Common myeloid progenitor, CD34-positive (primary cell): ENCODE measurements at places on chromosomes 6 and 20.

DNA sequence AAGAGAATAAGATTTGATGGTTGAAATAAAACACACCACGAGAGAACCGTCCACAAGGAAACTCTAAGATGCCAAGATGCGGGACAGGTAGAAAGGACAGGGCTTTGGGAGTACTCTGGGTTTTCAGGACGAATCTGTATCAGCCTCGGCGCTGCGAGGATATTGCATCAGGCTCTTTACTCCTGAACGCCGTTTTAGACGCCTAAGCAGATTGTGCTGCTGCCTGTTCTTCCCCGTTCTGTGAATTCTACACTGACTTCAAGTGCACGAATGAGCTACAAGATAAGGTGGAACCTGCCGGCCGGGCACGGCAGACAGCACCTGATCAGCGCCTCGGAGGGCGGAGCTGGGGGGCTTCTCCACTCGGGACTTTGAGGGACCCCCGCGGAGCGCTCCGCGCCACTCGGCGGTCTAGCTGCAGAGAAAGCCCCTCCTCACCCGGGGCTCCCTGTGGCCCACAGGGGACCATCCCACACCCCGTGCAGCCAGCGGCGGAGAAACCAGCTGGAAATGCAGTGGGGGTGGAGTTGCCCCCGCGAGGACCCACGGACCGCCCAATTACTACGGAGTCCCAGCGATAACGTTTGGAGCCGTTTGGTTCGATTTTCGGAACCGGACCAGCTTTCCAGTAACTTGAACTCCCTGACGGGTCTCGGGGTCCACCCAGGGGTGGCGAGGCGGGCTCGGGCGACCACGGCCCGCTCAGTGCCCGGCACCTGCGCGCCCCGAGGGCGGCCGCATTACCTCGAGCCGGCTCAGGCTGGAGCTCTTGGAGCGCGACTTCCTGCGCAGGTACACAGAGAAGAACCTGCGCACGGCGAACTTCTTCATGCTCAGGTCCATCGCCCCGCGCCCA is 646 bp downstream of the RPS6KA2 start:
- DNase-seq = peak; percentile 45

GRCh38 chr6:33418690-33419291 is 884 bp upstream of the CUTA start:
- no peak for DNase-seq

DNA sequence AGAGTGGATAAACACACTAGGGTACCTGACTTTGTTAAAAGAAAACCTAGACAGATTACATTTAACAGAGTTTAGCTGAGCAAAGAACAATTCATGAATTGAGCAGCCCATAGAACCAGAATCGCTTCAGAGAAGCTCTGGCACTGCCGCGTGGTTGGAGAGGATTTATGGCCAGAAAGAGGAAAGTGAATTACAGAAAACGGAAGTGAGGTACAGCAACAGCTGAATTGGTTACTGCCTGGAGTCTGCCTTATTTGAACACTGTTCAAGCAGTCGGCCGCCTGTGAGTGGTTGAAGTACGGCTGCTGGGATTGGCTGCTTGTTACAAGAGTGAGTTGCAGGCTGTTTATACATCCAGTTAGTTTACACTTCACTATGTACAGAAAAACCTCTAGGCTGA is 253.8 kb upstream of the CDYL start:
- DNase-seq = peak; percentile 2

DNA sequence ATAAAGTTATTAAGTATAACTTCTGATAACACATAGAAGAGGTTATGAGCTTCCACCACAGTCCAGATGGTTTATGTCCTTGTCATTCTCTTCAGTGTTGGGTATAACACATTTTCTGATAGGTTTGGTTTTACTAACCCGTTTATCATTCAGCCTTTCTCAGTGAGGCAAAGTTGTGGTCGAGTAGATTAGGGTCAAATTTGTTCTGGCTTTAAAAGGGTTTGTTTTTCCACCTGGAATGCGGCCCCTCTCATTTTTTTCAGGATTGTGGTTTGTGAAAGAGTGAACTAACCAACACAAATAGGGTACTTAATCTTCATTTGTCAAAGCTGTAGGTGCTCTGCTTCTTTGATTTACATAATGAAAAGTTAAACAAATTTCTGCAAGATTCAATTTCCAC is 204.2 kb upstream of the ASCC3 start:
- no peak for DNase-seq

- no peak for DNase-seq
Observed at GRCh38 chr6:142796571-142796970, 148.4 kb downstream of the HIVEP2 start.

- DNase-seq = no peak
Observed at GRCh38 chr6:157953580-157954091, 28.0 kb upstream of the SYNJ2 start.
